ENCODE measurements at places on chromosomes 7 and 10. TPM values are rescaled to one million over a fixed set of nuclear protein-coding genes. Genes with fewer than 3 reads are reported as not detected.

EVX1 gene
- not detected for total RNA-seq

PLAU gene
- total RNA-seq = 21.1 TPM

DNA sequence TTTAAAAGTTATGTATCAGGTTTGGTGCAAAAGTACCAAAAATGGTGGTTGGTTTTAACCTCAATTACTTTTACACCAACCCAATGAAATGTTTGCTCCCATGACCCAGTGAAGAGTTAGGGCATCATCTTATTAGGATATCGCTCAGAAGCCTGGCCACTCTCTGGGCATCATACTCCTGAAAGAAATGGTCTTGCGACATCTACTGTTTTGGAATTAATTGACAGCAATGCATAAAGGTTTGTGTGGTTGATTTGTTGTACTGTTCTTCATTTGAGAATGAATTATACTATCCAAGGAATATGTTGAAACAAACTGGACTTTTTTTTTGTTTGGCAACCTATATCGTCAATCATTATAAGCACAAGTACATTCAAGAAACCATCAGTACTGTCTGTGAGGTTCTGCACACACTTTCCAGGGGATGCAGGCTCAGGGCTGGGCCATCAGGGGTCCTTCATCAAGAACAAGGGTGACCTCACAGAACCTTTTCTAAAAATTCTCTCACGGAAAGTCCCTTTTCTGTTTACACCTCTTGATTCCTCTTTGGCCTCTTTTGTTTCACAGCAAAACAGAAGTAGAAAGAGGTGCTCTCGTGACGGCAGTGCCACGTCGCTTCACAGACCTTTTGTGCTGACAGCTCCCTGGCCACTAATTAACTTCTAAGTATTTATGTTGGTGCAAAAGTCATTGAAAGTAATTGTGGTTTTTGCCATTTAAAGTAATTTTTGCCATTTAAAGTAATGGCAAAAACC lies 117.2 kb upstream of the KLF6 start:
- H3K4me1 ChIP-seq = peaks cover 25% of the 10 kb centered on the region
- no peak for DNase-seq
- H3K27me3 ChIP-seq = no peaks in the 10 kb centered on the region
- H3K36me3 ChIP-seq = peaks cover 7% of the 10 kb centered on the region

DNA sequence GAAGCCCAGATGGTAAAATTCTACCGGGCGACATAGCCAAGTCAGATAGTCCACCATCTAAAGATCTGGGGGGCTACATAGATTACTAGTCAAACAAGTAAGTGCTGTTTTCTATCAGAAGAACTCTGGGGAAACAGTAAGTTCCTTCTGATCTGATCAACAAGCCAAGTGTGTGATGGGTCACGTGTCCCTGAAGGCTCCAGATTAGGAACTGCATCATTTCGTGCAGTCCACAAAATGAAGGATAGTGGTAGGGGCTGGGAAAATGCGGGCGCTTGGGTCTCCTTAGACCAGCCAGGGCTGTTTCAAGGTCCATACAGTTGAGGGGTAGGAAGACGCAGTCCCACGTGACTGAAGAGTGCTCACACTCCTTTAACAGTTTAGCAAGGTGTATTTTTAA lies 1.8 kb upstream of the CHN2 start:
- H3K4me3 ChIP-seq = no peak overlapping the region
- DNase-seq = no peak
- H3K27me3 ChIP-seq = peaks cover 27% of the 10 kb centered on the region
- H3K27ac ChIP-seq = no peak overlapping the region
- no peaks in the 10 kb centered on the region for H3K36me3 ChIP-seq

DNA sequence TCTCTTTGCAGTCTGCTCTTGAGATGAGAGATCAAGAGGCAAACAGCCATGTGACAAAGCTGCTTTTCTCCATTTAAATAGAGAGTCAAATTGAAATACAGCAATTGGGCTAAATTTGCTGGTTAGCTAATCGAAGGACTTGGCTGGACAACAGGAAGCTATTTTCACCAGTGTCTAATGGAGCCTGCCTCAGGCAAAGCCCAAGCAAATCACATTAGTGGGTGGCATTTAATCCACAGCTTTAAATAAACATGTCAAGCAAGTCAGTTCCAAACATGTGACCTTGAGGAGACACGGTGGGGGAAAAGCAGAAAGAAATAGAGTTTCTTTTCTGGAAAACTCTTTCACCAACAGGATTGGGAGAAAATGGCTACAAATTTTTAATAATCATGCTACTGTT lies 180.5 kb upstream of the AOAH start:
- no peak overlapping the region for H3K4me3 ChIP-seq
- DNase-seq = no peak
- no peaks in the 10 kb centered on the region for H3K4me1 ChIP-seq
- H3K36me3 ChIP-seq = no peaks in the 10 kb centered on the region
- H3K27me3 ChIP-seq = no peaks in the 10 kb centered on the region

DNA sequence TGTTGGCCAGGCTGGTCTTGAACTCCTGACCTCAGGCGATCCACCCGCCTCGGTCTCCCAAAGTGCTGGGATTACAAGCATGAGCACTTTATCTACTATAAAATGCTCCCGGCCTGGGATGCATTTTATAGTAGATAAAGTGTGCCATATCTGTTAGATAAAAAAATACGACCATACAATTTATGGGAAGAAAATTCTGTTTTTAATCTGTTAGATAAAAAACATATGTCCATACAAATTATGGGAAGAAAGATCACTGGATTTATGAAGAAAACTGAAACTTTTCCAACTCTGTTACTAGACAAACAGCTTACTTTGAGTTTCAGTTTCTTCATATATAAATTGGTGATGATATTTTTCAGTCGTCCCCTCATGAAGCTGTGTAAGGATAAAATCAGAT lies 4.5 kb downstream of the TSPAN13 start:
- H3K4me1 ChIP-seq = peaks cover 48% of the 10 kb centered on the region
- no peak overlapping the region for H3K27ac ChIP-seq
- no peak for DNase-seq
- peaks cover 3% of the 10 kb centered on the region for H3K36me3 ChIP-seq
- no peaks in the 10 kb centered on the region for H3K27me3 ChIP-seq
- no peak overlapping the region for H3K4me3 ChIP-seq

Data from HFFc6 (cell line).